ENCODE measurements at places on chromosomes 3 and 15.

GRCh38 chr3:114756506-114757279 lies 390.4 kb downstream of the ZBTB20 start:
- no peak overlapping the region for H3K4me3 ChIP-seq
- H3K36me3 ChIP-seq = no peaks in the 10 kb centered on the region
- no peak overlapping the region for H3K27ac ChIP-seq
- DNase-seq = no peak

DNA sequence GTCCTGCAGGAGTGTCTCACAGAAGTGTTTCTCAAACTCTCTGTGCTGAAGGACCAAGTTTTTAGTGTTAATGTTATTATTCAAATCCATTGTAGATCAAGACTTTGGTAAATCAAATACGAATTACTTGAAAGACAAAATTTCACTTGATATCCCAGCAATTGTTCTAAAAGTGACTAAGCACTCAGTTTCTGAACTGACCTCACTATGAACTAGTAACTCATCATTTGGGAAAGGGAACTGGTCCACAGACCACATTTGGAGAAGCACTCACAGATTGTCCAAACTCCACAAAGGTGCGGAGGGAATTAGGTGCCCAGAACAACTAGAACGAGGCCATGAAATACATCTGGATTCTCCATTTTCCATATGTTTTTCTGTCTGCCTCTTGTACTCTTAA lies 25.6 kb downstream of the FAM43A start:
- DNase-seq = no peak
- no peak overlapping the region for H3K27ac ChIP-seq
- peaks cover 4% of the 10 kb centered on the region for H3K27me3 ChIP-seq
- no peak overlapping the region for H3K4me3 ChIP-seq
- peaks cover 2% of the 10 kb centered on the region for H3K4me1 ChIP-seq

DNA sequence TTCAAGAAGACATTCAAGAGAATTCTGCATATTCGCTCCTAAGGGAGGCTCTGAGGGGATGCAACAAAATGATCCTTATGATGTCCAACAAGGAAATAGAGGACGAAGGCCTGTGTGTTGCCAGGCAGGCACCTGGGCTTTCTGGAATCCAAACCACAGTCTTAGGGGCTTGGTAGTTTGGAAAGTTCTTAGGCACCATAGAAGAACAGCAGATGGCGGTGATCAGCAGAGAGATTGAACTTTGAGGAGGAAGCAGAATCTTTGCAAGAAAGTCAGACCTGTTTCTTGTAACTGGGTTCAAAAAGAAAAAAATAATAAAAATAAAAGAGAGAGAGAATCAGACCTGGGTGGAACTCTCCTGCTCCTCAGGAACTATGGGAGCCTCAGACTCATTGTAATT lies 11.7 kb upstream of the ATG7 start:
- H3K27me3 ChIP-seq = peaks cover 9% of the 10 kb centered on the region
- H3K27ac ChIP-seq = no peak overlapping the region
- H3K36me3 ChIP-seq = peaks cover 19% of the 10 kb centered on the region
- no peak overlapping the region for H3K4me3 ChIP-seq
- H3K4me1 ChIP-seq = no peaks in the 10 kb centered on the region
- no peak for DNase-seq

DNA sequence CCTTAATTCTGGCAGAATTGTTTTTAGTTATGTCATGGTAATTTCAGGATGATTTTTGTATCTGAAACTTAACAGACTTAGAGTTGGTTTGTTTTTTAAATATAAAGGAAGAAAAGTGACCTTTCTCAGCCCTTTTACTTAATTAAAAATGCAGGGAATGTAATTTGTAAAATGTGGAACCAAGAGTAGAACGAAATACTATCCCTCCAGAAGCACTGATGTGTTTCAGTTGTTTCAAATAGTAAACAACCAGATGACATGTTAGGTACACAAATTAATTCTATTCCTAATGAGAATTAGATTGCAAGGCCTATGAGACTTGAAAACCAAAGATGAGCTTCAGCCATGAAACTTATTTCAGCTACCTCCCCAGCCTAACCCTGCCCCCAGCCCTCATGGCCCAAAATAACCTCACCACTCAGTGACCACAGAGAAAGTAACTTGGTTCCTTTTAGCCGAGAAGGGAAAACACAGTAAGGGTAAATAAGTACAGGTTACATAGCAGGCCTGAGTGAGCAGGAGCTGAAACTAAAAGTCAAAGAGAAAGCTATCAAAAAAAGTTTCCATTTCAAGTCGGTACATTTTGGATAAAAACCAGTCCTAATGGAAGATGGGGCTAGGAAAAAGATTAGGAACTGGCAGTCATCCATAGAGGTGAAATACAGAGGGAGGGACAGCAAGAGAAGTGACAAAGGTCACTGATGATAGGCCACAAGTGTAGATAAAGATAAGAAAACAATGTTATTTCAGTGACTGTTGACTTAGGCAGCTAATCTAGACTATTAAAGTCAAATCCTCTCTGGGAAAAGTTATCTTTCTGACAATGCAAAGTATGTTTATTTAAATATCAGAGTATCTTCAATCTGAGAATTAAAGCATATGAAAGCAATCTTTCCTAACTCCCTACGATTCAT lies 23.2 kb downstream of the SENP8 start:
- peak overlapping the region; percentile 2 for H3K27ac ChIP-seq
- no peak for DNase-seq
- peaks cover 4% of the 10 kb centered on the region for H3K4me1 ChIP-seq
- H3K27me3 ChIP-seq = no peaks in the 10 kb centered on the region
- no peaks in the 10 kb centered on the region for H3K36me3 ChIP-seq

GRCh38 chr3:161800985-161801559 lies 304.5 kb downstream of the OTOL1 start:
- no peak overlapping the region for H3K27ac ChIP-seq
- no peaks in the 10 kb centered on the region for H3K36me3 ChIP-seq
- H3K4me3 ChIP-seq = no peak overlapping the region
- no peaks in the 10 kb centered on the region for H3K27me3 ChIP-seq
- H3K4me1 ChIP-seq = no peaks in the 10 kb centered on the region
- DNase-seq = no peak

GRCh38 chr3:134542287-134542958 lies 56.6 kb downstream of the CEP63 start:
- no peak overlapping the region for H3K4me3 ChIP-seq
- H3K36me3 ChIP-seq = peaks cover 44% of the 10 kb centered on the region
- H3K27ac ChIP-seq = no peak overlapping the region
- DNase-seq = no peak
- H3K4me1 ChIP-seq = no peaks in the 10 kb centered on the region

DNA sequence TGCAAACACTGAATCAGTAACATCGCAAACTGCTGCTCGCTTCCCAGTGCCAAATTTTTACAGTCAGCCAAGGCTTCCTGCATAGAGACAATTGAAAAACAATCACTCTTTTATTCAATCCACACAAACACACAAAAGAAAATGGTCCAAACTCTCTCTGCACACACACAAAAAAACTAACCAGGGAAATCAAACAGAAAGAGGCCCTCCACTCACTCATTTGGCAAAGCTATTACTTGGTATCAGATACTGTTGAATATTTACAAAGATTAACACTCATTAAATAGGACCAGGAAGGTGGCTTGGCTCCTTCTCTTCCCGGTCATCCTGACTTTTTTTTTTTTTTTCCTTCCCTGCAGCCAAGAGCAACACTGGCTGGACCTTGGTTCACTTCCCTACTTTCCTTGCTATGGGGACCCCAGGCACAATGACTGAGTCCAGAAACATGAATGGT lies 62.4 kb upstream of the SPATA12 start:
- no peaks in the 10 kb centered on the region for H3K27me3 ChIP-seq
- no peak overlapping the region for H3K4me3 ChIP-seq
- no peaks in the 10 kb centered on the region for H3K4me1 ChIP-seq
- DNase-seq = no peak
- no peak overlapping the region for H3K27ac ChIP-seq

DNA sequence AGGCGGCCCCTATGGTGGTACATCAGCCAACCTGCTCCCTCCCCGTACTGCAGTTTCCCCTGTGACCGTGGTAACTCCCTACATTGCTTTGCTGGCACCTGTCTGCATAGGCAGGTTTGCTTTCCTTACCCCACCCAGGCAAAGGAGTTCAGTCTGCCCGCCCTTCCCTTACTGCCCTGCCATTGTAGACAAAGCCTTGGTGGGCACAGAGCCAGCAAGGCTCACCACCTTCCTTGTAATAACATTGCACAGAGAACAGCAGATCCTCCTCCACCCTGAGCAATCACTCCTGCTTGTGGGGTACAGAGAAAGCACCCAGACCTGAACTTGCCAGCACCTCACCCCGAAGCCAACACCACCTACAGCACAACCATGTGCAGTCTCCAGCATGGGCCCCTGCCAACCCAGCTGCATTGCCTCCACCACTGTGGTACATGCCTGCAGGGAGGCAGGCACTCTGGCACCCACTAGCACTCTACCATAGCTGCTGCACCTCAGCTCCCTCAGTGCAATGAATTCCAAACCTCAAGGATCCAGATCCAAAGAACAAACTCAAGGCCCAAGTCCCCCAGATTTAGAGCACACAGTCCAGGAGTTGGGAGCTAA lies 192.7 kb upstream of the KCNMB2 start:
- no peak overlapping the region for H3K27ac ChIP-seq
- no peaks in the 10 kb centered on the region for H3K27me3 ChIP-seq
- H3K36me3 ChIP-seq = no peaks in the 10 kb centered on the region

- peak; percentile 35 for DNase-seq
- H3K27me3 ChIP-seq = peaks cover 47% of the 10 kb centered on the region
- peaks cover 8% of the 10 kb centered on the region for H3K4me1 ChIP-seq
Observed at GRCh38 chr15:64775551-64776401, at the start of gene RBPMS2. TSS of gene RBPMS2 (minus strand) at chr15:64775589. CDS start at chr15:64775319, 270 bp downstream.

DNA sequence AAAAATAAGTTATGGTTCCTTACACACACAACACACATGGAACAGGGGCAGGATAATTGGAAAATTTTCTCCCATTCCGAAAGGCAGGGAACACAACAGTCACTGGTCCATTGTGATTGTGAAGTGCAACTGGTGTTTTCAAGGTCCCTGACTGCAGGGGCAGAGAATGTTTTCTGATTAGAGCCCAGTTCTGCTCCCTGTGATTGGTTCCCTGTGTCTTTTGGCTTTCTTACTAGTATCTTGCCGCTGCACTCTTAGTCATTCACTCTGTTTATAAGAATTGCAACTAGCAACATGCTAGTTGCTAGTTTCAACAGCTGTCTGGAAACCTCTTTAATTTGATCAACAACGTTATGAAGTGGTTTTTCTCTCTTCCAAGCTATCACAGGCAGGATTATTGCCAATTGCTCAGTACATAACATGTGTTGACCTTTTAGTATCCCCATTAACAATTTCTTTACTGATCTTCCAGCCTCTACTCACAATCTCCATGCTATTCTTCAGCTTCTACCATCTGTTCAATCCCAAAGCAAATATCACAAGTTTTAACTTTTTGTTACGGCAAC lies 177.5 kb downstream of the EPHA6 start:
- H3K36me3 ChIP-seq = no peaks in the 10 kb centered on the region
- H3K27me3 ChIP-seq = no peaks in the 10 kb centered on the region
- H3K4me1 ChIP-seq = no peaks in the 10 kb centered on the region
- H3K27ac ChIP-seq = no peak overlapping the region

DNA sequence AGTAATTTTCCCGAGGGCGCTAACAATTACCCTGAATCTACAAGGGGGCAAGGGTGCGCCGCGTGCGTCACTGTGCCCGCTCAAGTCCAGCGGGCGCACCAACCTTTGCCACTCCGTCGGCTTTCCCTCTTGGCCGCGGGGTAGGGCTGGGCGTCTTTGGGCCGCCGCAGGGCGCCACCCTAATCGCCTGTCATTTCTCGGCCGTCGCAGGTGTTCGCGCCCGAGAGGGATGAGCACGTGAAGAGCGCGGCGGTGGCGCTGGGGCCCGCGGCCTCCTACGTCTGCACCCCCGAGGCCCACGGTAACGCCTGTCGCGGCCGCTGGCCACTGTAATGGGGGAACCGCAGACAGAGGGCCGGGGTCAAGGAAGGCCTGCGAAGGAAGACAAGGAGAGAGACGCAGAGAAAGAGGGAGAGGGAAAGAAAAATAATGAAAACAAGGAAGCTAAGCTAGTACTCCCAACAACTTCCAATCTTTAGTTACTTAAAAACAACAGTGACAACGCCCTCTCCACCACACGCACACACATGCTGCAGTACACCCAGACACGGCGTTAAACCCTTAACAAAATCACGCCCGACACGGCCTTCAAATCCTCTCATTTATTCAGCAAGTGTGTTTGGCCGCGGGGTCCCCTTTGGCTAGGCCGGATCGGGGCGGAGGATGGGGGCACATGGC lies 3.8 kb downstream of the SKOR1 start:
- H3K4me1 ChIP-seq = peaks cover 53% of the 10 kb centered on the region
- no peaks in the 10 kb centered on the region for H3K36me3 ChIP-seq
- H3K27me3 ChIP-seq = peaks cover 80% of the 10 kb centered on the region
- H3K4me3 ChIP-seq = peak overlapping the region; percentile 36

DNA sequence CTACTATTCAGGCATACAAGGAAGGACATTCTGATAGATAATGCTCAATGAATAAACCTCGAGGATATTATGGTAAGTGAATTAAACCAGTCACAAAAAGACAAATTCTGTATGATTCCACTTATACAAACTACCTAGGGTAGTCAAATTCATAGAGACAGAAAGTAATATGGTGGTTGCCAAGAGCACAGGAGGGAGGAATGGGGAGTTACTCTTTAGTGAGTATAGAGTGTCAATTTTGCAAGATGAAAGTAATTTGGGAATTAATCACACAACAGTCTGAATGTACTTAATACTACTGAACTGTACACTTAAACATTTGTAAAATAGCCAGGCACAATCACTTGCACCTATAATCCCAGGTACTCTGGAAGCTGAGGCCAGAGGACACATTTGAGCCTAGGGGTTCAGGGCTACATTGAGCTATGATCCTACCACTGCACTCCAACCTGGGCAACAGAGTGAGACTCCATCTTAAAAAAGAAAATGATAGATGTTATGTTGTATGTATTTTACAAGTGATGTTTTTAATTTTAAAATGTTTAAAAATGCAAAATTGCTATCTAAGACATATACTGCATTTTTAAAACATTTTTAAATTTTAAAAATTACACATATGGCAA lies 91.0 kb downstream of the NPAP1 start:
- no peaks in the 10 kb centered on the region for H3K4me1 ChIP-seq
- no peak overlapping the region for H3K27ac ChIP-seq
- no peak for DNase-seq

DNA sequence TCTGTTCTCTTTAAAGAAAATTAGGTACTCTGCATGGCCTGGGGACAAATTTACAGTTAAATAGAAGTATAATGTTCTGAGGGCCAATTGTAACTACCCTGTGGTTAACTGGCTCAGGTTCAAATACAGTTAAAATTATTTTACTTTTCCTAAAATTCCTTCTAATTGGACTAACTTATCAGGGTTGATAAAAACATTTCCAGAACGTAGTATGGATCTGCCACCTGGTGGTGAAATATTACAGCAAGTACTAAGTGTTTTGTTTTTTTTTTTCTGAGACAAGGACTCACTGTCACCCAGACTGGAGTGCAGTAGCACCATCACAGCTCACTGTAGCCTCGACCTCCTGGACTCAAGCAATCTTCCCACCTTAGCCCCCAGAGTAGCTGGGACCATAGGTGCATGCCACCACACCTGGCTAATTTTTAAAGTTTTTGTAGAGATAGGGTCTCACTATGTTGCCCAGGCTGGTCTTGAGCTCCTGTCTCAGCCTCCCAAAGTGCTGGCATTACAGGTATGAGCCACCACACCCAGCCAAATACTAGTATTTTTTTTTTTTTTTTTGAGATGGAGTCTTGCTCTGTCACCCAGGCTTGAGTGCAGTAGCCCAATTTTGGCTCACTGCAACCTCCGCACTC lies 29.2 kb downstream of the NEO1 start:
- H3K4me1 ChIP-seq = peaks cover 1% of the 10 kb centered on the region
- H3K27ac ChIP-seq = no peak overlapping the region
- peak; percentile 33 for DNase-seq
- no peak overlapping the region for H3K4me3 ChIP-seq
- no peaks in the 10 kb centered on the region for H3K36me3 ChIP-seq

All from activated T-cell treated with anti-CD3 and anti-CD28 coated beads, Interleukin-2, amount 50 U/mL, for 24 hours (primary cell).